ENCODE measurements at places on chromosomes 4 and X.

GRCh38 chr4:21242163-21242562 is 541.9 kb downstream of the PACRGL start:
- DNase-seq, result no peak

DNA sequence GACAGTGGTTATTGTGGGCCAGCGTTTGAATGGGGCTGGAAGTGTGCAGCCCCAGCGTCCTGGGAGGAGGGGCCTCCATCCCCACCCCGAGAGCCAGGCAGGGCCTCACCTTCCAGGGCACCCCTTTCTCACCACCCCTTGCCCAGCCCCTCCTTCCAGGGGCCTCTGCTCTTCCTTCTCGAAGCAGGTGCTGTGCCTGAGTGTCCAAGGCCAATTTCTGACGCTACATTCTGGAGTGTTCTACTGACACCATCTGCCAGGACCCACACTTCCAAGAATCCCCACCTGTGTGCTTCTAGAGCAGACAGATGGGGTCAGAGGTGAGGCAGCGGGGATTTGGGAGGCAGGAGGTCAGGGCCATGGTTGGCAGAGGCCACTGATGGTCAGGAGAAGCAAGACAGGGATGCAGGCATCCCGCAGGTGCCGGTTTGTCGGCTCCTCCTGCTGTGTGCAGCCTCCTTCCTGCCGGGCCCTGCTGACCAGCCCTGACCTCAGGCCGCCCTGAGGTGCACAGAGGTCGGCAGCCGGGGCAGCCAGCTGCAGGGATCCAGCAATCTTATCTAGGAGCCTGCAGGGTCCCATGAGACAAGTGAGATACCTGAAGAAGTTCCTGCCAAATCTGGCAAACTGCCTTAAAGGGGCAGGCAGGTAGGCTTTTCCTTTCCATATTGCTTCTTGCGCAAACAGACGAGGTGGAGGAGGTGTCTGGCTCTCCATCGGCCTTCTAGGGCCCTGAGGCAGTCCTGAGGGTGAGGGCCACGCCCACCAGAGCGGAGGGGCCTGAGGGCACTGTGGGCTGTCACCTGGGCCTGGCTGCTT is 18.8 kb downstream of the MSANTD1 start:
- no peak for DNase-seq

DNA sequence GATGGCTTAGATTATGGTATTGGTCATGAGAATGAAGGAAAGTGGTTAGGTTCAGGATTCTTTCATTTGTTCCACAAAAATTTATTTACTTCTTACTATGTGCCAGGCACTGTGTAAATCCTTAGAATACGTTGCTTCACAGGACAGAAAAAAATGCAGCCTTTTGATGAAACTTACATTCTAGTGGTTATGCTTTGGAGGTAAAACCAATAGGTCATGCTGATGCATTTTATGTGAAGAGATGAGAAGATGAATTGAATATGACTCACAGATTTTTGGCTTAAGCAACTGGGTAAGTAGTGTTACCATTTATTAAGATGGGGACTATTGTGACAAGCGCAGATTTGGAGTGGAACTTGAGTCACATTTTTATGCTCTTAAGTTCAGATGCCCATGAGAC is 165.3 kb downstream of the GLRA2 start:
- no peak for DNase-seq

DNA sequence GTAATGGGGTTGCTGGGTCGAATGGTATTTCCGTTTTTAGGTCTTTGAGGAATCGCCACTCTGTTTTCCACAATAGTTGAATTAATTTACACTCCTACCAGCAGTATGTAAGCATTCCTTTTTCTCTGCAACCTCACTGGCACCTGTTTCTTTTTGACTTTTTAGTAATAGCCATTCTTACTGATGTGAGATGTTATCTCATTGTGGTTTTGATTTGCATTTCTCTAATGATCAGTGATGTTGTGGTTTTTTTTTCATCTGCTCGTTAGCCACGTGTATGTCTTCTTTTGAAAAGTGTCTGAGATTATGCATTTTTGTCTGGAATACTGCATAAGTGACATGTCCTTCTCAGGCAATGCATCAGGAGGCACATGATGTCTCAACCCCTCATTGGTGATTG is 28.8 kb downstream of the REPS2 start:
- no peak for DNase-seq

DNA sequence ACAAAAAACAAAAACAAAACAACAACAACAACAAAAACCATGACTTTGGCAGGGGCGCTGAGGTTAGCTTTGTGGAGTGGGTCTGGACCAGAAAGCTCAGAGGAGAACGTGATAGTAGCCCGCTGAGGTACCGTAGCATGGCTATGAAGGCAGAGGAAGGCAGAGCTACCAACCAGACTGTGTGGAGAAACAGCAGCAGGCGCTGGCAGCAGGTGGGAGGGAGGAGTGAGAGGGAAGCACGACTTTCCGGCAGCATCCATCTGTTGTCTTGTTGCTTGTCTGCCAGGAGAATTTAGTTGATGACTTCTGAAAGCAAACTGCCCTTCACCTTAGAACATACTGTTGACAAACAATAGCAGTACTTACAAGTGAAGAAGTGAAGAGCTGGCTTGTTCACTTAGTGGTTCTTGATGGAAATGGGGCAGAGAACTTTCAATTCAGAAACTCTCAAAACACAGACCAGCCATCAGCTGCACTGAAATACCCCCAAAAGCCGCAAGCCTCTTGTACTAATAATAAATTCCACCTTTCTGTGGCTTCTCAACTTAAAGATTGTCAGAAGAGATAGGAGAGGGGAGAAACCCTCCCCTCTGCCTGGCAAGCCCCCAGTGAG is 447.2 kb downstream of the SLITRK2 start:
- DNase-seq, result no peak

DNA sequence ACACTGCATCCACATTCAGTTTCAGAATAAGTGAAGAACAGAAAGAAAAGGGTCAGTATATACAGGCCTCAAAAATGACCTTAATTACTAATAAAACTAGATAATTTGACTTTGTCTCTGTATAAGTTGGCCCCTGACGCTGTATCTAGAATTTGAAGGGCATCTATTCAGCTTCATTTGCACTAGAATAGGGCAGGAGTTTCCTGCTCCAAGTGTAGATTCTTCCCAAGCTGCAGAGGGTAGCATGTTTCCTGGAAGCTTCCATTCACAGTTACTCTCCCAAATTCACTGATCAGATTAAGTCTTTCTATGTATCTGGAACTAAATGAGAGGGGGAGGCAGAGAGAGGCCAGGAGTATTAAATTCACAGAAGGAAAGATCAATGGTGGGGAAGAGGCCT is 90.9 kb downstream of the GC start:
- DNase-seq, result no peak

DNA sequence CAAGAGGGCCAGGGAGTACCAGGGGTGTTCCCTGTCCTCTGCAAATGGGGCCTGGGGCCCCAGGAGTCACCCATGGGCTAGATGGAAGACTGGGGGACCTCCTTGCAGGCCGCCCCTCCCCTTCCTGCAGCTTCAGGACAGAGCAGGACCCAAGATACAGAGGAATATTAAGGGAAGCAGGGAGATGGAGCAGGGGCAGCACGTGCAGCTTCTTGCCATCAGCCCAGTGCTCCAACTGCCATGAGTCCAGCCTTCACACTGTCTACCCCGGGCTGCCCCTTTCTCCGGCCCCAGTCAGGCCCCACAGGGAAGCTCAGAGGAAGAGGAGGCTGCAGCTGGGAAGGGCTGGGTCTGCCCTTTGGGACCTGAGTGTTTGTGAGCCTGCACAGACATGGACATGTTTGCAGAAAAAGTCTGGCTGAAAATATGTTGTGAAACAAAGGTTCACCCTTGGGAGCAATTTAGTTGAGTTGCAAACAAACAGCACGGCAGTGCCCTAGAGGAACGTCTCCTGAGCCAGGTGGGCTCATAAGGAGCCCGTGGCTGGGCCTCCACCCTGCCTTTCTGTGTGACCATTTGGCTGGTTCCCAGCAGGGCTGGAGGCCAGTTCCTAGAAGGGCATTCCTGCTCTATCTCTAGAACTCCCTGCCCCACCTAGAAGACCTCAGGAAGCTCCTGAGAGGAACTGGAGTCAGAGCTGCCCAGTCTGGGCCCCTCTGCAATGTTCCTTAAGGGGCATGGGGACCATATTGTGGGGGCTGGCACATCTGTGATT is 8.9 kb downstream of the FATE1 start:
- no peak for DNase-seq
